A549 treated with DMSO at 1 μM for 4 hours (cell line): ENCODE measurements at places on chromosomes 2 and 18. TPM values are rescaled to one million over a fixed set of nuclear protein-coding genes. Genes with fewer than 3 reads are reported as not detected.

PLGLB1 gene
- total RNA-seq: 0.19 to 1.2 TPM (median 0.92 TPM) in 4 of 5 replicates, not detected in the other

SCN3A gene
- 0.01 to 0.07 TPM in 2 of 5 replicates, not detected in the others for total RNA-seq

COL4A4 gene
- total RNA-seq: 0.89 to 2.7 TPM (median 1.9 TPM) in 5 replicates

RNF152 gene
- 0.01 to 0.16 TPM (median 0.01 TPM) in 3 of 5 replicates, not detected in the others for total RNA-seq

TMEM87B gene
- total RNA-seq: 16.3 to 22.9 TPM (median 18.8 TPM) in 5 replicates

UBE2E3 gene
- total RNA-seq: 71.3 to 83.9 TPM (median 78.2 TPM) in 5 replicates

PJVK gene
- total RNA-seq: 0.72 to 1.9 TPM (median 1.6 TPM) in 5 replicates

ATP6V1C2 gene
- 0.18 to 0.99 TPM (median 0.32 TPM) in 5 replicates for total RNA-seq

IL1B gene
- total RNA-seq: 0.17 to 0.49 TPM (median 0.28 TPM) in 5 replicates

NEU4 gene
- 0.18 to 0.50 TPM (median 0.26 TPM) in 4 of 5 replicates, not detected in the other for total RNA-seq

ST3GAL5 gene
- total RNA-seq: 31.0 to 37.1 TPM (median 35.8 TPM) in 5 replicates

ALLC gene
- total RNA-seq: 0.05 TPM in 1 of 5 replicates, not detected in the others

SDC1 gene
- 172 to 222 TPM (median 186 TPM) in 5 replicates for total RNA-seq

CAPN13 gene
- total RNA-seq: 0.08 to 0.34 TPM (median 0.10 TPM) in 5 replicates

BIN1 gene
- total RNA-seq: 26.7 to 36.4 TPM (median 34.2 TPM) in 5 replicates

ASTL gene
- not detected in 5 replicates for total RNA-seq

COX5B gene
- total RNA-seq: 250 to 305 TPM (median 295 TPM) in 5 replicates

SANBR gene
- 9.7 to 15.5 TPM (median 13.5 TPM) in 5 replicates for total RNA-seq

DQX1 gene
- total RNA-seq: 0.08 to 0.12 TPM (median 0.11 TPM) in 3 of 5 replicates, not detected in the others

APCDD1 gene
- not detected in 5 replicates for total RNA-seq

TRIM43 gene
- total RNA-seq: 0.05 TPM in 1 of 5 replicates, not detected in the others

SIX3 gene
- total RNA-seq: 0.17 to 0.45 TPM (median 0.34 TPM) in 5 replicates

WDR12 gene
- total RNA-seq: 53.7 to 93.3 TPM (median 77.3 TPM) in 5 replicates

CNRIP1 gene
- 2.2 to 2.9 TPM (median 2.3 TPM) in 5 replicates for total RNA-seq

NAT8 gene
- not detected in 5 replicates for total RNA-seq

EMILIN1 gene
- total RNA-seq: 0.23 to 0.46 TPM (median 0.31 TPM) in 4 of 5 replicates, not detected in the other

SOX11 gene
- not detected in 5 replicates for total RNA-seq

TNFAIP6 gene
- total RNA-seq: 1.4 to 3.0 TPM (median 2.1 TPM) in 5 replicates

CTDP1 gene
- 14.7 to 18.6 TPM (median 16.1 TPM) in 5 replicates for total RNA-seq

CAPN14 gene
- 0.03 to 0.07 TPM (median 0.05 TPM) in 4 of 5 replicates, not detected in the other for total RNA-seq
